ENCODE measurements at places on chromosomes 11 and 22.

- no peak overlapping the region for H3K4me3 ChIP-seq
- H3K27me3 ChIP-seq, result no peaks in the 10 kb centered on the region
- peaks cover 20% of the 10 kb centered on the region for H3K36me3 ChIP-seq
- no peak overlapping the region for H3K27ac ChIP-seq
Measured at GRCh38 chr11:1295591-1295990, 13.8 kb downstream of the TOLLIP start.

- no peak for DNase-seq
- peak overlapping the region; percentile 60 for H3K27ac ChIP-seq
- H3K36me3 ChIP-seq, result no peaks in the 10 kb centered on the region
- H3K4me3 ChIP-seq, result no peak overlapping the region
- peaks cover 48% of the 10 kb centered on the region for H3K4me1 ChIP-seq
Measured at GRCh38 chr22:39296981-39297489, 22.4 kb downstream of the RPL3 start.

DNA sequence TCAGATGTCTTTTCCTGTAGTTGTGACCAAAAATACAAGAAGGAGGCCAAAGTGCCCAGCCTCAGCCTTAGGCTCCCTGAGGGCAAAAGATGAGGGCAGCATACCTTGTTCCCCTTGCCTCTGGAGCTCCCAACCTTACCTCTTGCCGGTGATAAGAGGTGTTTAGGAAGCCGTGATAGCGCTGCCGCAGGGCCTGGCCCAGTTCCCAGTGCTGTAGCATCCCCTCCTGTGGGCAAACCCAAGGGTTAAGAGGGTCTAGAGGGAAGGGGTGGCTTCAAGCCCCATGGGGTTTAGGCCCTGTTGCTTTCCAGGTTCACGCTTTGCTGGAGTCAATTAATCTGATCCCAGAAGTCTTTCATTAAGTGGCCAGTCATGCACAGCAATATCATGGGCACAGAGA is 1.1 kb downstream of the ACP2 start:
- DNase-seq, result no peak
- H3K27me3 ChIP-seq, result no peaks in the 10 kb centered on the region
- H3K4me1 ChIP-seq, result peaks cover 25% of the 10 kb centered on the region
- H3K4me3 ChIP-seq, result no peak overlapping the region

- DNase-seq, result no peak
- H3K27ac ChIP-seq, result no peak overlapping the region
- H3K36me3 ChIP-seq, result no peaks in the 10 kb centered on the region
- H3K4me1 ChIP-seq, result no peaks in the 10 kb centered on the region
- H3K4me3 ChIP-seq, result no peak overlapping the region
Measured at GRCh38 chr11:111585371-111585770, 16.9 kb upstream of the SIK2 start.

Data from upper lobe of right lung (tissue), 1 donor.